ENCODE measurements at places on chromosomes 2 and 18.

- no peak for DNase-seq
Measured at GRCh38 chr2:203994735-203995134, 58.2 kb downstream of the ICOS start.

- no peak for DNase-seq
Measured at GRCh38 chr2:177741866-177742265, 330.7 kb downstream of the PDE11A start.

DNA sequence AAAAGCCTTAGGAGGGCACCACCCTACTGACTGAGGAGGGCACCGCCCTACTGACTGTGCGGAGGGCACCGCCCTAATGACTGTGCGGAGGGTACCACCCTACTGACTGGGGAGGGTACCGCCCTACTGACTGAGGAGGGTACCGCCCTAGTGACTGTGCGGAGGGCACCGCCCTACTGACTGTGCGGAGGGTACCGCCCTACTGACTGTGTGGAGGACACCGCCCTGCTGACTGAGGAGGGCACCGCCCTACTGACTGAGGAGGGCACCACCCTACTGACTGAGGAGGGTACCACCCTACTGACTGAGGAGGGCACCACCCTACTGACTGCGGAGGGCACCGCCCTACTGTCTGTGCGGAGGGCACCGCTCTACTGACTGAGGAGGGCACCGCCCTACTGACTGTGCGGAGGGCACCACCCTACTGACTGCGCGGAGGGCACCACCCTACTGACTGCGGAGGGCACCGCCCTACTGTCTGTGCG is 150.2 kb upstream of the NFATC1 start:
- DNase-seq = no peak

GRCh38 chr18:37565101-37565976 is at the start of gene CELF4:
Gene CELF4, minus strand, starts transcription at chr18:37565798.
- DNase-seq = no peak

DNA sequence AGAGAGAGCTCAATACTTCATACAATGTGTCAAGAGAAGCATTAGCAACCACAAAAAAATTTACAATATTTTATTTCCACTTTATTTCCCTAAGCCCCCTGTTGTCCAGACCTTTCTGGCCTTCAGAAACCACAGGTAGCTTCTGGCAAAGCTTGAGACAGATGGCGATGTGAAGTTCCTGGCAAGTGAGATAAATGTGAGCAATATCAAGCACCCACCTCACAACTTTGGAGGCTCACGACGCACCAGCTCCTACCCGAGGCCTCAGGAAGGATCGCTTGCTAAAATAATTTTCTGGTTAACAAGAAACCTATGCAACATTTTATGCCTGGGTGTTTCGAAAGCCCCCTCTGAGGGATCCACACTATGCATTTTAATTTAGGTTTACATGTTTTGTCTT is 158.1 kb upstream of the CHAC2 start:
- no peak for DNase-seq

GRCh38 chr2:233448220-233448559 is 93.9 kb downstream of the DGKD start:
- DNase-seq = no peak

DNA sequence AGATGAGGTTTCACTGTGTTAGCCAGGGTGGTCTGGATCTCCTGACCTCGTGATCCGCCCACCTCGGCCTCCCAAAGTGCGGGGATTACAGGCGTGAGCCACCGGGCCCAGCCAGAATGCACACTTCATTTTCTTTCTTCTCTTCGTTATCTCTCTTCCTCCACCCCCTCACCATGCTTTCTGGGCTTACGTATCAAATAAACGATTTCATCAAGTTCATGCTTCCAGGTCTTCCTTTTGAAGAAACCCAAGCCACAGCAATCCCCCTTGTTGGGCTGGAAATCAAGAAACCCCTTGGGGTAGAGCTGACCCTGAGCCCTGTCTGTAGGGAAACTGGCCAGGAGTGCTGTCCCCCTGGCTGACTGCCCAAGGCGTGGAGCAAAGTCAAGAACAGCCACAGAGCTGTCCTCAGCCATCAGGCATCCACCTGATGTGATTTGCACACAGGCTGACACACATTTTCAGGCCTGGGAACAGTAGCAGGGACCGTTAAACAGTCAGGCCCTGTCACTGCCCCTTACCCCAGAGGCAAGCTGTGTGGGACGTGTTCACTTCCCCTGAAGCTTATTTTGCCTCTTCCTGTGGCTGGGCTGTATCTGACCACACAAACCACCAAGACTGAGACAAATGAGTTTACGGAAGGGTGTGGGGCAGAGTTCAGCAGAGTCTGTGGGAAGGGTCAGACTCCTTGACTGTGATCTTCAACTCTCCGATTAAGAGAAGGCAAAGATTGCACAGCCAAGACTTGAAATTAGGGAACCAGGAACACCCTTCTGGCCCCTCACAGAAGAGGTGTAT is 15.1 kb upstream of the NMUR1 start:
- peak; percentile 36 for DNase-seq

DNA sequence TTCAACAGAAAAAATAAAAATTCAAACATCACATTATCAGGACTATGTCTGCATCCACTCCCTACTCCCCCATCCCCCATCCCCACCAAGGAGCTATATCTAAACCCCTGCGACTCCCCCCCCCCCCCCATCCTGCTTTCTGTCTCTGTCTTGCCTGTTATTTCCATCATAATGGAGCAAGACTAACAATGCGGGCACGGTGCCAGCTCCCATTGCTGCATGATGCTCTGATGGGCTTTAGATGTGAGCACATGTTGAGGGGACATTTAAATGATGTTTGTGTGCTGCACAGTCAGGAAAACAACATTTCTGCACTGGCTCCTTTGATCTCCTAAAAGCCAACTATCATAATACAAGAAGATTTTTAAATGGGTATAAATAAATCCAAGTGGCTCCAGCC is 644.2 kb upstream of the SETBP1 start:
- no peak for DNase-seq

DNA sequence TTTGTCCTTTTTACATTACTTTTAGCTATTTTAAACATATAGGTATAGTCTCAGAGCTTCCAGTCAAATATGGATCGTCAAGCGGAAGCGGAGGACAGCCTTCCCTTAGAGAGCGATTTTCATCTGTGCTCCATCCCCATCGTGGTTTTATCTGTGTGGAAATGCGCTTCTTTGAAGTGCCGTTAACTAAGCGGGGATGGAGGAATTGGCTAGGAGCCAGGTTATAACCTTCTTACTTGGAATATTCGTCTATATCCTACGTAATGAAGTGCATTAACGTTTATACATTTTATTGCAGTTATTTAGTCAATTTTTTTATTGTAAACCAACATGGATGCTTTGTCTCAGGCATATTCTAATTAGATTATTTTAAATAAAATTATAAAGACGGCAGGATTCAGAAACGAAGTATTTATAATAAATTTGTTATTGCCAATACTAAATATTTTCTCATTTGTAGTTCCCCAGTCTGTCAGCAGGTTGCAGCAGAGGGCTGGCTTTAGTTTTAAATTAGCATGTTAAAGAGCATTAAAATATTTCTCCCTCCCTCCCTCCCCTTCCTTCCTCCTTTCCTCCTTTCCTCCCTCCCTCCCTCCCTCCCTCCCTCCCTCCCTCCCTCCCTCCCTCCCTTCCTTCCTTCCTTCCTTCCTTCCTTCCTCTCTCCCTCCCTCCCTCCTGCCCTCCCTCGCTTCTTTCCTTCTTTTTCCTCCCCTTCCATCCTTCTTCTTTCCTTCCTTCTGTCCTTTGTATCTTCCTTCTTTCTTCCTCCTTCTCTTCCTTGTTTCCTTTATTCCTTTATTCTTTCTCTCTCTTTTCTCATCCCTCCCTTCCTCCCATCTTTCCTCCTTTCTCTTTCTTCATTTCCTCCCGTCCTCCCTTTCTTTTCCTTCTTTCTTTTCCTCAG is 80.6 kb upstream of the DOCK10 start:
- DNase-seq = peak; percentile 19

- no peak for DNase-seq
Measured at GRCh38 chr2:172090044-172090961, 5.0 kb downstream of the DLX1 start.

- DNase-seq = peak; percentile 6
Measured at GRCh38 chr2:102367331-102367971, 11.9 kb downstream of the IL18R1 start.

- no peak for DNase-seq
Measured at GRCh38 chr2:235539773-235540172, 45.9 kb downstream of the AGAP1 start.

DNA sequence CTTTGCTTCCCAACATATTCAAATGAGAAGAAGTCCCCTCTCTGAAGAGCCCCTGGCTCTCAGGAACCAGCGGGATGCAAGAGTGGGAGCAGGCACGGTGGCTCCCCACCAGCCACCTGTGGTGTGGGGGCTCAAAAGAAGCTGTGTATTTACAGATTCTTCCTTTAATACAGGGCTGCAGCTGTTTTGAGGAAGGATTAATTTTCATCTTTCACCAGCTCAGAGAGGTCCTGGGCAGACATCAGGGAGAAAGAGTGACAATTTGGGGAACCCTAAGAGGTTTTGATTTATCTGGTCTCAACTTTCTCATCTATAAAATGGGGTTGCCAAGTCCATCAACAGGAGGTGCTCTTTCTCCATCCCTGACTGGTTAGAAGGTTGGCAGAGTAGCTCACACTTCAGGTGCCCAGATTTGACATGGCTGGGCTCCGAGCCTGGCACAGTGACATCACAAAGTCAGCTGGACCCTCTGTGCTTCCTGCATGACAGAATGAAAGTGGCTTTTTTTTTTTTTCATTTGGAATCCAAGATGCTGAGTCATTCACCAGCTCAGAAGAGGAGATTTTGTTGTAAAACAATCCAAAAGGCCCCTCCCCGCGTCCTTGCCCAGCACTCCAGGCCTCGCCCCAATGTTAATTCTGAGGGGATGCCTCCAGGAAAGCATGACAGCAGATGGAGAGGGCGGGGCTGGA is 15.5 kb upstream of the SIX2 start:
- DNase-seq = no peak

DNA sequence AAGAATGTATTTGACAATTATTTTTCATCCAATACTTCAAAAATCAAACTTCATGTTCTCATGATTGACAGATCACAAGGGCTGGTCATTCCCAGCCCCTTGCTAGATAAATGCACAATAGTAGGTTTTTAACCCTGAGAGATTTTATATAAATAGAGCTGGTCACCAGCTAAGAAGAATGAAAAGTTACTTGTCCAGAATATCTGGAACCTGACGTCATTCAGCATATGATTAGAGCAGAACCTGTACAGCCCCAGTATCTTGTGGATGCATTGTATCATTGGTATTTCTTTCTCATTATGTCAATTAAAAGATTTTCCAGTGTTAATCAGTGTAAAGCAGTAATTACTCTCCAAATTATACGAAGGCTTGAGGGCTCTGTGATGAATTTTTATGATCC is 202.8 kb upstream of the RND3 start:
- DNase-seq = no peak

DNA sequence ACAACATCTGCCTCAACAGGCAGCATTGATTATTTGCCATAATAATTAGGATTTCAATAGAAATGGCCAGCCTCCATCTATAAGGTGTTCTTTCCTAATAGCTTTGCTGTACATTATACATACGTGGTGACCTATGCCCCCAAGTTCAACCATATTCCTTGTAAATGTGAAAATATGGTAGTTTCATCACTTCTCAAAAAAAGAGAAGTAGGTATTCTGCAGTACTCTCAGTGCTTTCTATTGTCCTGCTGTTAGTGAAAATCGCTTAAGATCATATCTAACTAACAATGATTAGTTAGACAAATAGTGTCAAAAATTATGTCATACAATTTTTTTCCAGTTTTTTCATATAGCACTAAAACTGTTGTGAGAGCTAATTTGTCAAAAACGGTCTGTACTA is 79.6 kb downstream of the SLC4A10 start:
- DNase-seq = no peak

GRCh38 chr2:24658531-24659202 is 134.5 kb downstream of the PTRHD1 start:
- no peak for DNase-seq

GRCh38 chr2:173079973-173080860 is 4.6 kb downstream of the MAP3K20 start:
- no peak for DNase-seq

DNA sequence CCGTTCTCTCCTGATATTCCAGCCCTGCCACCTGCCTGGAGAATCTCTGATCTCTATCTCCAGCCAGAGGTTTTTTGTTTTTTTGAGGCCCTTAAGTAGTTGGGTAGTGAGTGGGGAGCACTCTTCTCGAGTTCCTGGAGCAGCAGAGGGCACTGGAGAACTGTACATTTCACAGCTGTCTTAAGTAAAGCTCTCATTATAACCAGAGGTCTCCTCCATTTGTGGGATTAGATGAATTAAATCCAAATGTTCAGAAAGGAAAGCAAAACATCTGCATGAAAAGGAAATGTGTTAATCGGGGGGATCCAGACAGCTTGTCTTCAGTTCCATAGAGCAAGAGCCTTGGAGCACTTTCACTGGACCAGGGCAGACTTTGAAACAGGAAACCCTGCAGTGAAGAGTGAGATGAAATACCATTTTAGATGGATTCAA is 32.8 kb downstream of the AOX1 start:
- no peak for DNase-seq

GRCh38 chr2:183291436-183291835 is 167.2 kb downstream of the NUP35 start:
- DNase-seq = no peak

GRCh38 chr18:46481847-46482245 is 175.2 kb downstream of the LOXHD1 start:
- DNase-seq = no peak

GRCh38 chr18:38602341-38602740 is 1036.7 kb upstream of the CELF4 start:
- no peak for DNase-seq

- DNase-seq = no peak
Measured at GRCh38 chr2:238776003-238776760, 71.7 kb upstream of the TWIST2 start.

GRCh38 chr2:30366199-30366691 is 80.8 kb upstream of the LCLAT1 start:
- no peak for DNase-seq

DNA sequence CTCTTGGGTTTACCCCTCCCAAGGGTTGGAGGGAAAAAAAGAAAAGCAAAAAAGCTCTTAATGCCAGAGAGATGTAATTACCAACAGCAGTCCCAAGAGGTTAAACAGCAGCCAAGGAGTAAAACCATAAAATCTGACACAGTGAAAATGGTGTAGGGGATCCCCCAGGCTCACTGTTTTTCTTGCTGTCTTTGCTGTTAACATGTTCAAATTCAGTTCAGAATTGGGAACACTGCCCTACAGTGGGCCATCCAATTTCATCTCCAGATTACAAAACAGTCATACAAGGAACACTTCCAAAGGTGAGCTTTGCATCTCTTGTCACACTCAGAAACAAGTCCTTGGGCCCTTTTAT is 54.5 kb downstream of the PLEKHM3 start:
- DNase-seq = no peak

DNA sequence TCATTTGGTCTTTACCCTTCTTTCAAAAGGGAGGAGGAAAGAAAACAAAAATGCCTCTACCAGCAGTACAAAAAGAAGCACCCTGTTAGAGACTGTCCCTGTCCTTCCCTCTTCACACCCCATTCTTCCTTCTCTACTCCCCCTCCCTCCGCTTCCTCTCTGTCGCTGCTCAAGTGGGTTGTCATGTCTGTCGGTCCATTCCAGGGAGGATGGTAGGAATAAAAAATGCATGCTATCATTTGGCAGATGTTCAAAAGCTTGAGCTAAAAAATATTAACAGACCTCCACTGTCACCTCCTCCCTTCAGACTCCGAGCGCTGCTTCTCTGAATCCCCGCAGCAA is 482.0 kb downstream of the BCL11A start:
- DNase-seq = no peak

- no peak for DNase-seq
Measured at GRCh38 chr18:44896846-44897245, 216.2 kb downstream of the SETBP1 start.

Data from activated gamma-delta T cell treated with anti-CD3 and anti-CD28 coated beads, Interleukin-2, amount 50 U/mL, for 16 hours (primary cell).